D341Med (cell line): ENCODE measurements at places on chromosomes 6 and 20.

GRCh38 chr20:35091816-35092523 lies 637 bp downstream of the TRPC4AP start:
- DNase-seq, result no peak

DNA sequence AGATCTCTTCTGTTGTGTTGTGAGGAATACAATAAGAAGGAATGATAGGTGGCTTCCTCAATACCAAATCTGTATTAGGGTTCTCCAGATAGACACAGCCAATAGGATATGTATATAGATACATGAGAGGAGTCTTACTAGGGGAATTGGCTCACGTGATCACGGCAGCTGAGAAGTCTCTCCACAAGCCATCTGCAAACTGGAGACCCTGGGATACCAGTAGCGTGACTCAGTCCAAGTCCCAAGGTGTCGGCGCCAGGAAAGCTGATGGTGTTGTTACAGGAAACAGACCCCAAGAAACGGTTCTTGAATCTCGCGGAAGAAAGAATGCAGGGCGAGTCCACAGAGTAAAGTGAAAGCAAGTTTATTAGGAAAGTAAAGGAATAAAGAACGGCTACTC lies 61.4 kb downstream of the SYTL3 start:
- DNase-seq, result no peak

DNA sequence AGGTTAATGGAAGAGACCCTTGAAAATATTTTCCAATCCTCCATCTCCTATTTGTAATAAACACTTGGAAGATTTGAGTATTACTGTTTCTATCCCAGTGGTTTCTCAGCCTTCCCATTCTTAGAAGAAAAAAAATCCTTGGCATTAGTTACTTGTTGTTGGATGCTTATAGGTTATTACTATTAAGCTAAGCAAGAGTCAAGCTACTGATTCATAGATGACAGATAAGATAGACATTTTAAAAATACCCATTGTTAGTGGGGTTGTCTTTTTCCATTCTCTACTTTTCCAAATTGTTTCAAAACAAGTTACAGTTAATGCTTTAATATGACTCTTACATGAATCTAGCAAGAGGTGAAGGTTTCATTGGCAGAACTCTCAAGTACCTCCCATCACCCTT lies 158.5 kb downstream of the HIVEP2 start:
- no peak for DNase-seq

GRCh38 chr6:36034441-36034840 lies 6.8 kb downstream of the MAPK14 start:
- no peak for DNase-seq

GRCh38 chr6:161439093-161439492 lies 165.2 kb upstream of the AGPAT4 start:
- no peak for DNase-seq

DNA sequence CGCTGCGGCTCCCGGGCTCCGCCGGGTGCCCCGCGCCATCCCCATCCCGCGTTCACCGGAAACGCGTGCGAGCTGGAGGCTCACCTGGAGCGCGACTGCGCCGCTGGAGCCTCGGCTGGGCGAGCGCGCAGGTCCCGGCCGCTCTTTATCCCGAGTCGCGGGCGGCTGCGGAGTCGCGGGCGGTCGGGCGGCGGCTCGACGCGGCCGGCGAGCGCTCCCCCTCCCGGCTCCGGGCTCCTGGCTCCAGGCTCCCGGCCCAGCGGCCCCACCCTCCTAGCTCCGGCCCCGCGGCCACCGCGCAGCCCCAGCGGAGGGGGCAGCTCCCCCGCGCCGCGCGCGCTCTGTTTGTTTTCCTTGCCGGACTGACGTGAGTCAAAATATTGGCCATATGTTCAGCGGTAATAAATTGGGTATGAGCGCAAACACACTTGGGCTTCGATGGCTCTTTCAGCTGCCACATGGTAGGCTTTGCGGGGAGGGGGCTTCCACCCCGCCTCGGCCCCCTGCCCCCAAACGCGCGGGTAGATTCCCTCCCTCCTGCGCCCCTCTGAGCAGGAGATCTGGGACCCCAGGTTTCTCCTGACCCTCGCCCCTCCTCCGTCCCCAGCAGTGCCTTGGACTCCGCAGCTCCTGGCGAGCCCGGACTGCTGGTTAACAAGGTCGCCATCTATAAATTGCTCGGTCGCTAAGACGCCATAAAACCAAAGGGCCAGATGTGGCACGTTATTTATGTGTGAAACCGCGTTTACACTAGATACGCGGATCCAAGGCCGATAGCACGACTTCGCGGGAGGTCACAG lies 8.8 kb upstream of the NKX2-2 start:
- peak; percentile 76 for DNase-seq

- DNase-seq, result no peak
Observed at GRCh38 chr6:168783720-168784119, 342.7 kb downstream of the SMOC2 start.

- no peak for DNase-seq
Observed at GRCh38 chr20:10666221-10667076, 7.3 kb downstream of the JAG1 start.

DNA sequence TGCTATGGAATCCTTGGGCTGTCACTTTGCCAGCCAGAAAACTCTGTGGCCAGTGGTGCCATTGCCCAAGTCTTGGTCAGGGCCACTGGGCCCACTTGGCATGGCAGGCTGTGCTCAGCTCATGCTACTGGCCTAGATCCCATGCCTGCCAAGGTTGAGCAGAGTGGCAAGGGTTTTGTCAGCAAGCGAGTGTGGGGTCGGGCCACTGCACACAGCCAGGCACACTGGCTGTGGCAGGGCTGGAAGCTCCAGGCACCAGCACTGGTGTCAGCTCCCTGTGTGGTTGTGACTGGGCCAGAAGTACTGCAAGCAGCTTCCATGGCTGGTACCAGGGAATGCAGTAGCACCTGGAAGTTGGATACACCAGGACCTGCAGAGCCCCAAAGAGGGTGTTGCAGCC lies 846.8 kb downstream of the EYS start:
- no peak for DNase-seq

DNA sequence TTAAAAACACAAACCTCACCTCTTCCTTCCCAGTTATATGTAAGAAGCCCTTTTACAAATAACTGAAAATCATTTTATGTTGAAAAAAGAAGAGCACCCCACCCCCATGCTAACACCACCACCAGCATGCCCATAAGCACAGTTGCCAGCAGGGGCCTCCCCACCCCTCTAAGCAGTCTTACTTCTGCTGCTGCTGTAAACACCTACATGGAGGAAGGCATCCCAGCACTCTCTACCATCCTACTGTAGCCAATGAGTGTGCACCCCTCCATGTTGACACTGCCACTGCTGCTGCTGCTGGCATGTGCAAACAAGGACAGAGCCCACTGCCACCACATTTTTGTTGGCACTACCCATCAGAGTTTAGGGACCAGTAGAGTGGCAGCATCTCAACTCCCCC lies 49.6 kb upstream of the PHIP start:
- peak; percentile 34 for DNase-seq

GRCh38 chr20:46253391-46253790 lies 54.9 kb downstream of the CDH22 start:
- peak; percentile 77 for DNase-seq

DNA sequence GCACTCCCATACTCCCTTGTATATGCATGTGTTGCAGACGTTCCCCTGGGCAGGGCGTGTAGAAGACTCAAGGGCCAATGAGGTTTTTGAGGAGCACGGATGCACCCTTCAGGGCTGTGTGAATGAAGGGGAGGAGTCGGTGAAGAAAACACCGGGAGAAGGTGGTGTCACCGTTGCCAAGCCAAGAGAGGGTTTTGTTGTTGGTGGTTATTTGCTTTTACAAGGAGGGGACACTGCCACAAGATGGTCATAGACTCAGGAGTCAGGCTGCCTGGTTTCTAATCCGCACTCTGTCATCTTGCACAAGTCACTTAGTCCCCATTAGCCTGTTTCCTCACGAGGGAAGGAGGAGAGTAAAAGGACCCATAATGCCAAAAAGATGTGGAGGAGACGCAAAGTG lies 124.0 kb downstream of the PXDC1 start:
- no peak for DNase-seq

GRCh38 chr6:118505656-118506055 lies 42.4 kb upstream of the PLN start:
- DNase-seq, result no peak

GRCh38 chr6:110043366-110043994 lies 65.4 kb downstream of the GPR6 start:
- DNase-seq, result no peak

- no peak for DNase-seq
Observed at GRCh38 chr6:138824482-138825144, 28.7 kb downstream of the ECT2L start.

DNA sequence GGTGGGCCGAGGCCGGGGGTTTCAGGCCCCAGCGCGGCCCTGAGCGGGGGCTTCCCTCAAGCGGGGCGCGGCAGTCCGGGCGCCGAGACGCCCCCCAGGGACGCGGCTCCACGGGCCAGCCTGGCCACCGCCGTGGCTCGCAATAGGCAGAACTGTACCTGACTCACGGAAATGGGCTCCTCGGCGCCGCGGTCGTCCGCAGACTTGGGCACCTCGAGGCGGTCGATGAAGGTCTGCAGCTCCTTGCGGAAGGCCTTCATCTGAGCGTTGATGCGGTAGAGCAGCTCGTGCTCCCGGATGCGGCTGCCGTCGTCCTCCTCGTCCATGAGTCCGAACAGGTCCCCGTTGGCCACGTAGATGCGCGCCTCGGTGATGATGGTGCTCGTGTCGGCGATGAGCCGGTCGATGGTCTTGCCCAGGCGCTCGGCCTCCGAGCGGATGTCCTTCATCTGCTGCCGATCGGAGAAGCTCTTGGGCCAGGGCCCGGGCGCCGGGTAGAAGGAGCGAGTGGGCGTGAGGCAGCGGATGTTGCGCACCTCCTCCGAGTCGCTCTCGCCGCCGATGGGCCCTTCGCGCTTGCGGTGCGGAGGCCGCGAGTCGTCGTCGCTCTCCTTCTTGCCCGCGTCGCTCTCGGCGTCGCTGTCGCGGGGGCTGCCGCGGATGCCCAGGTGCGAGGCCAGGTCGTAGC lies 16.1 kb upstream of the KIAA0408 start:
- no peak for DNase-seq

- no peak for DNase-seq
Observed at GRCh38 chr6:20936949-20937348, 402.7 kb downstream of the CDKAL1 start.

DNA sequence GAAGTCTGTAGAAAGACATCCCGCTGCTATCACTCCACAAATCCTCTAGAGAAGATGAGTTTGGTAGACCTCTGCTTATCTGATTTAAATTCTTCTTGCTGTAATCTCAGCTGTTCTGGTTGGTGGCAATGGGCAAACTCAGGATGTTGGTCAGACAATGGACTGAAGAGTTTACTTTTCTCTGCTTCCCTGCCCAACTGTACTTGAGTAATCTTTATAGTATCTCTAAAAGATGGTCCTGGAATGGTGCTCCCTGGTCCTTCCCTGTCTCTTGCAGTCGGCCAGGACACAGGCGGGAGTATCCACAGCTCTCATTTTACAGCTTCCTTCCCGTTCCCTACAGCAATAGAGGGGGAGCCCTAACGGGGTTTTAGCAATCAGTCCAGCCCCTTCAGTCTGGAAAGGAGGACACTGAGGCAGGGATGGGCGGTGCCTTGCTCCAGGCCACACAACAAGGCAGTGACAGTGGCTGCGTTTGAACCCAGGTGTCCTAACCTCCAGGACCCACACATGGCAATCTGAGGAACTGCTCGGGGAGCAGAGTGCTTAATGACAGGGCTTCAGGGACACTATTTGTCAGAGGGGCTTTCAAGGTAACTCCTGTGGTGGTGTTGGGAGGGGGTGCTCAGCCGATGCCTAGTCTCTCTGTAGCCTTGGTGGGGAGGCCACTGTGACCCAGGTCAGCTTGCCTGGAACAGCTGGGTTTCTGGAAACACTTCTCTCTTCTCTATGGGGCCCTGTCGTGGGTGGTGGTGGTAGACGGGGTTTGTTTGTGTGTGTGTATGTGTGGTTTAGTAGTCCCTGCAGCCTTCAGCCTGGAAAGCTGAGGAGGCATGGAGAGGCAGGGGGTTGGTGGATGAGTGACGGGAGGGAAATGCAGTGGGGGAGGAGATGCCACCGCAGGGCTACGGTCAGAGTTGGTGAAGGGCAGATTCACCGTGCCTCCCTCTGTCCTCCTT lies 9.5 kb upstream of the VEGFA start:
- DNase-seq, result no peak

DNA sequence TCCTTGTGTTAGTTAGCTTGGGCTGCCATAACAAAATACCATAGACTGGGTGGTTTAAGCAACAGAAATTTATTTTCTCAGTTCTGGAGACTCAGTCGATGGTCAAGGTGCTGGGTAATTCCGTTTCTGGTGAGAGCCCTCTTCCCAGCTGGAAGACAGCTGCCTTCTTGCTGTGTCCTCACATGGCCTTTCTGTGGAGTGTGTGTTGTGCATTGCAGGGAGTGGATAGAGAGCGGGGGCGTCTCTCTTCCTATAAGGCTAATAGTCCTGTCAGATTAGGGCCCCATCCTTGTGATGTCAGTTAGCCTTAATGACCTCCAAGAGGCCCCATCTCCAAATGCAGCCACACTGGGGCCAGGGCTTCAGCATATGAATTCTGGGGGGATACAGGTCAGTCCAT lies 19.2 kb downstream of the CHMP4B start:
- no peak for DNase-seq

- DNase-seq, result no peak
Observed at GRCh38 chr6:101806241-101806640, 412.7 kb downstream of the GRIK2 start.

GRCh38 chr20:61370841-61371303 lies 118.8 kb downstream of the CDH4 start:
- no peak for DNase-seq

DNA sequence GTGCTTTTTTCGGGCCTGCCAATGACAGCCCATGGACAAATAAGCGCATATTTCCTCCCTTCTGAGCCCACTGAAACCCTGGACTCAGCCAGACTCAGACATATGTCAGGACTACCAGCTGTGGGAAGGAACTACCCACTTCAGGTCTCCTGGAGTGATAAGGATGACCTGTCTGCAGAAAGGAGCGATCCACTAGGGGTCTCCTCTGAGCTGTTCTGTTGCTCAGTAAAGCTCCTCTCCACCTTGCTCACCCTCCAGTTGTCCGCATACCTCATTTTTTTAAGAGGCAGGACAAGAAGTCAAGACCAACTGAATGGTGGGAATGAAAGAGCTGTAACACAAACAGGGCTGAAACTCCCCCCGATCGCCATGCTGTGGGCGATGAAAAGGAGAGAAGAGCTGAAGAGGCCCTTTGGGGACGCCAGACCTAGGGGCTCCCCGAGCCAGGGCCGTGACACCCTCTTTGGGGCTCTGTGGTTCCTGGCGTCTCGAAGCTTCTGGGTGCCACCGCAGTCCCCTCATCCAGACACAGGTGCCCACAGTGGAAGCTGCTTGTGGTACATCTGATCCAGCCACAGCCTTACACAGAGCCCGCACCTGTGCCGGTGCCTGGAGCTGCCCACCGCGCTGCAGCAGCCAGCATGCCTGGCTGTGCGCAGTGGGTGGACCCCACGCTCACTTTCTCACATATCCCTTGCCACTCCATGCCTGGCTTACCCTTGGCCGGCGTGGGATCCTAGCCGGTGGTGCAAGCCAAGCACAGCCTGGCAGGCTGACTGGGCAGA lies 68.8 kb downstream of the EYS start:
- peak; percentile 41 for DNase-seq

DNA sequence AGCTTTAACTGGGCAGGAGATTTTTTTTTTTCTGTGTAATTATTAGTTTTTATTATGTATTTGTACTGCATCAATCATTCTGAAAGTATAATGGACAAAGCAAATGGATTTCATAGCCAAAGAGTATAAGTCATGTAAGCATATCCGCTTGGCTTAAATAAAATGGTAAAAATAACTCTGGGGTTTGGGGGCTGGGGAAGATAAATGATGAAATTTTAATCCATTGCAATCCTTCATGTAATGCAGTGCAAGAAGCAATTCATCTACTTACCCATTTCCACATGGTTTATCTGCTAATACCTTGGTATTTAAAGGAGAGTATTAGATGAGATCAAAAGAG lies 781.4 kb downstream of the QKI start:
- no peak for DNase-seq
